NK-92 treated with Interleukin-12 subunit alpha and Interleukin-12 subunit beta, amount 100 ng/mL, for 24 hours (cell line): ENCODE measurements at places on chromosomes 3 and 15.

DNA sequence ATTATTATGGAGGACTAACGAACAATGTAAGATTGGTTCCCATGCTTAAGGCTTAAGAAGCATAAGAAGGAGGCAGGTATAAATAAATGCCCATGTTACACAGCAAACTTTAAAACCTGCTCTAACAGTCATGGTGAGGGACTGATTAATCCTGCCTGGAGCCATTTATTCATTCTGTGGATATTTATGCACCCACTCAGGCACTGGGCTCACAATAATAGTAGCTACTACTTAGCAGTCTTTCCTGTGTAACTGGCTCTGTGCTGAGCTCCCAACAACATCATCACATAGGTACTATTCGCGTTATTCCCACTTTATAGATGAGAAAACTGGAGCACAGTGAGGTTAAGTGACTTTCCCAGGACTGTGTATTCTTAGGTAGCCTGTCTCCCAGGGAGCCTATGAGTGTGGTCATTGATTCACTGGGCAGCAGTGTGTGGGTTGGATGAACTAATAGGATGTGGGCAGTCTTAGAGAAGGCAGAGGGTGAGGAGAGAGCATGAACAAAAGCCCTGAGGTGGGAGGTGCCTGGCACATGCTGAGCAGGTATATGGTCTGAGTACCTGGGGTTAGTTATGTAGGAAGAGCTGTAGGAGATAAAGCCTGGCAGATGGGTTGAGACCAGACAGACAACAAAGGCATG, 44.1 kb upstream of the UMPS start:
- no peak for DNase-seq

DNA sequence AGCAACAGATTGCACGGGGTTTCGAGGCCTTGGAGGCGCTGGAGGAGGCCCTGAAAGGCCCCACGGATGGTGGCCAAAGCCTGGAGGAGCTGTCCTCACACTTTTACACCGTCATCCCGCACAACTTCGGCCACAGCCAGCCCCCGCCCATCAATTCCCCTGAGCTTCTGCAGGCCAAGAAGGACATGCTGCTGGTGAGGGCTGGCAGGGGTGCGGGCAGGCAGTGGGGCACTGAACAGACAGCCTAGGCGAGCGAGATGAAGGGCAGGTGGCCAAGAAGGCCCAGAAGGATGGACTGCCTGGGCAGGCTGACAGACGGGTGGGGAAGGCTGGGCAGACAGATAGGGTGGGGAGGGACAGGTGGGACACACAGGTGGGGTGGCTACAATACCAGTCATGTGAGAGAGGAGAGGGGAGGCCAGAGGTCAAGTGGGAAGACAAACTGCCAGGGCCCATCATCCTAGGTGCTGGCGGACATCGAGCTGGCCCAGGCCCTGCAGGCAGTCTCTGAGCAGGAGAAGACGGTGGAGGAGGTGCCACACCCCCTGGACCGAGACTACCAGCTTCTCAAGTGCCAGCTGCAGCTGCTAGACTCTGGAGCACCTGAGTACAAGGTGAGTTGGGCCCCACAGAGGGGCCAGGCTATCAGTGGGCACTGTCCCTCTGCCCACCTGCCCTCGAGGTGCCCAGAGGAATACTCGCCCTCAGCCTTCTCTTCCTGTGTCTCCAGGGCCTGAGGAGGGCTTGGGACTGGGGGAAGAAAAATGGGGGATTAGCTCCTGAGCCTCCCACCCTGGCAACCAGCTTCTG, 3.1 kb downstream of the PARP3 start:
- DNase-seq = no peak

DNA sequence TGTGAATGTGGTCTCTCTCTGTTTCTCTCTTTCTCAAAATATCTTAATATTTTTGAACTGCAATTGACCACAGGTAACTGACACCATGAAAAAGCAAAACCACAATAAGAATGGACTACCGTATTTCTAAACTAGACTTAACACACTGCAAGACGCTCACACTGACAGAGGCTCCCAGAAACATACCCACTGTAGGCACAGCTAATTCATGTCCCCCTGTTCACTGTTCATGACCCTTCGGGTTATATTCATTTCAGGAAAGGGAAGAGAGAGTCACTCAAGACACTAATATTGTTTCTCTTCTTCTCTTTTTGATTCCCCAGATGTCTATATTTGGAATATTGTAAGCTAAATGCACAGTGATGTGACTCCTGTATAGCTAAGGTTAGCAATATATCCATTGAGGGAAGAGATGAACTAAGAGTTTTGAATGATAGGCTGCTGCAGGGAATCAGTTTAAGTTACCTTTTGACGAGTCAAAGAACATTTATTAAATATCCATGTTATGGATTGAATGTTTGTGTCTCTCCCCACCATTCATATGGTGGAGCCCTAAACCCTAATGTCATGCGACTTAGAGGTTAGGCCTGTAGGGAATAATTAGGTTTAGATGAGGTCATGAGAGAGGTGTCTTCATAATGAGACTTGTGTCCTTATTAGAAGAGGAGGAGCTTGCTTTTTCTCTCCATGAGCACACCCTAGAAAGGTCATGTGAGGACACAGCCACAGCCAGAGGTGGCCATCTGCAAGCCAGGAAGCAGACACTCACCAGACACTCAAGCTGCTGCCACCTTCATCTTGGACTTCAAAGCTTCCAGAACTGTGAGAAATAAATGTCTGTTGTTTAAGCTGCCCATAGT, 216.6 kb upstream of the GRM7 start:
- no peak for DNase-seq

GRCh38 chr15:29736012-29736743, 86.1 kb downstream of the TJP1 start:
- no peak for DNase-seq

- DNase-seq = no peak
Measured at GRCh38 chr3:32399030-32399620, 7.5 kb downstream of the CMTM7 start.

DNA sequence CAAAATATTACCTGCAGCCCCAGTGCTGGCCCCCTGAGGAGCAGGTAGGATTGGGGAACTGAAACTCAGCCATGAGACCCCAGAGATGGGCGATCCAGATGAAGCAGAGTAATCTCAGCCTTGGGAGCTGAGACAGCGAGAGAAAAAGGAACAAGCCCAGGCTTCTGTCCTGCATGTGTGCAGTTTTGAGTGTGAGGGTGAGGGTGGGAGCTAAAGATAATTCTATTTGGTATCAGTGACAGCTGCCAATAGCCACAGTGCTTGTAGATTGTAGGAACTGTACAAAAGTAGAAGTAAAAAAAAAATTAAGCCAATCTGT, 5.9 kb downstream of the ATP8B4 start:
- no peak for DNase-seq

GRCh38 chr15:40449275-40449674, 8.5 kb downstream of the BAHD1 start:
- DNase-seq = no peak

- no peak for DNase-seq
Measured at GRCh38 chr15:68679961-68680371, 101.2 kb downstream of the CORO2B start.

DNA sequence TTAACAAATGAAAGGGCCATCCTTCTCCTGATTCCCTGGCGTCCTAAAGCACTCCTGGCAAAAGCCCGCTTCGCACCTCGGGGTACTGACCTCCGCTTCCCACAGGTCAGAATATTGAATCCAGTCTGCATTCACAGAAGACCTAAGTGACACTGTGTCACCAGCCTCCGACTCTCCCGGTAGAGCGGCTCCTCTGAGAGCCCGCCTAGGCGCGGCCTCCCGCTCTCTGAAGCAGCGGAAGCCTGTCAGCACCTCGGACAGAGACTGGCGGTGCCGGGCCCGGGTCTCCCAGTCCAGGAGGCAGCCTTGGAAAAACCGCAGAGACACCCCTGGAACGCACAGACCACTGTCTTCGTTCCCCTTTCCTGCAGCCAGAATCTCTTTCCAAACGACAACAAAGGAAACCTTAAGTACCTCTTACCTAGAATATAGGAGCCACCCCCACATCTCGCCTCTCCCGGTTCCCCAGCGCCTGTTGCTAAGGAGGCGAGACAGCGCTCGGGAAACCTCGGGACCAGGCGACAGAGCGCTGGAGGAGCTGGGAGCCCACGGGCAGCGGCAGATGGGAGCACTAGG, 1.2 kb downstream of the GABRB3 start:
- DNase-seq = no peak
